ENCODE measurements at places on chromosomes 2 and 18.

DNA sequence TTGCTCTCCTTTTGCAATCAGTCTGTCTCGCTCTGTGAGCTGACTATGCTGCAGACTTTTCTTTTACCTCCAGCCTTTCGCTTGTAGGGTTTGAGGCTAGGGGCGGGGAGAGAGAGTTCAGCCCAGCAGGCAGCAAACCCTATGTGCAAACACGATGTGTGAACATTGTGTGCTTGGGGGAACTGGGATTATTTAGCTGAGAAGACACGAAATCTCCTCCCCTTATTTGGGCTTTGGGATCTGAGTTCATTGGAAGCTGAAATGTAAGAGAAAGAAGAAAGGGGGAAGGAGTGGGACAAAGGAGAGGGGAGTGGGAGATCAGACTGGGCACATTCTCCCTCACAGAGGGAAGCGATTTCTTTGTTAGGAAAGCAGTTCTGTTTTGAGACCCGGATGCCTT, 189.6 kb upstream of the TNP1 start:
- DNase-seq = no peak

GRCh38 chr18:34120294-34120693, 104.4 kb downstream of the NOL4 start:
- DNase-seq = no peak

DNA sequence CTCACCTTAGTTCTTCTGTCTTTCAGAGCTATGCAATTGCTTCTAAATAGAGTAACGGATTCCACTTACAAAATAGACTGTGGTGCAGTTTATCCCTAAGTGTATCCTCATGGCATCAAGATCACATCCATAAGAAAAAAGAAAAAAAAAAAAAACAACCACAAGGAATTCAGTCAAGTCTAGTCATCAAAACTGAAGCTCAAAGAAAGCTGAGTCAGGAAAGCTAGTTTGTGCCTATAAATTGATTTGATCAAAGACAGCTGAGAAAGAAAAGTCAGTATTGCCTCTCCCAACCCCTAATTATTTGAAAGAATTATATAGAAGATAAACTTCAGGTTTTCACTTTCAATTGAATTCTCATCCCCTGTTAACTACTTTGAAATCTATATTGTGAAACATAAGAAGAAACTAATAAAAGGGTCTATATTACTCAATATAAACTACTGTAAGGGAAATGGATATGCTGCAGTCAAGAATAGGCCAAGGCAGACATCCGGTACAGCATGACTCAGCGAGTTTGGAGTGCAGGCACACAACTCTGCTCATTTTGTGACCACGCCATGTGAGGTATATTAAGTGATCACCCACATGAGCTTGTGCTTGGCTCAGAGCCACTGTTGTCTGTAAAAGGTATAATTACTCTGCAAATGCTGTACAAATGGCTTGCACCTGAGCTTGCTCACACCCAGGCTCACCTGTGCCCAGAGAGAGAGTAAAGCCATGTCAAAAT, 568.1 kb upstream of the CRIM1 start:
- DNase-seq = no peak

GRCh38 chr2:220786216-220786615, 785.9 kb downstream of the EPHA4 start:
- DNase-seq = no peak

DNA sequence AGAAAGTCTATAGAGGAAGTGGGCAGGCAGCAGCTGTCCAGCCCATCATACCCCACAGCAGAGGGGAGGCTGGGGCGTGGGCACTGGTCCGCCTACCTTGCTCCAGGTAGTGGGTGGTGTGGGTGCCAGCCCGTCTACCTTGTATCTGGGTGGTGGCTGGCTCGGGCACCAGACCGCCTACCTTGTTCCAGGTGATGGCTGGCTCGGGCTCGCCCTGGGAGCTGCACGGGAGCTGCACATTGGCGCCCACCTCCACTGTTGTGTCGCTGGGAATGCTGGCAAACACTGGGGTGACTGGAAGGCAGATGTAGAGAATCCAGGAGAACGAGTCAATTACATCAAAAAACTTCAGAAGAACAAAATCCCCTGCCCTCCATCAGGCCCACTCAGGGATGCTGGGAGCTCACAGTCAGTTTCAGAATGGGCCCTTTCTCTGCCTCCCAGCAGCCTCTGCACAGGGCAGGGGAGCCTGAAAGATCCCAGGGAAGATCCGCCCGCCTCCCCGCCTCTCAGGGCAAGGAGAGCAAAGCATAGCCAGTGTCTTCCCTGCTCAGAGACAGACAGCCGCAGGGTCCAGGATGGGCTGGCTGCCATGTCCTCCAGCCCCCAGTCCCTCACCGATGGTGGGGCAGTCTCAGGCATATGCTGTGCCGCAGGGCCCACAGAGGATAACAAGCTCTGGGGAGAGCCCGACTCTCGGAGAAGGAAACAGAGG, 82.3 kb downstream of the PXDN start:
- DNase-seq = no peak

- DNase-seq = no peak
Observed at GRCh38 chr2:176122683-176123410, at the start of gene HOXD9. HOXD9 (plus strand) TSS chr2:176122719; CDS start chr2:176122769, 50 bp downstream.

GRCh38 chr2:225484751-225485150, 85.2 kb downstream of the NYAP2 start:
- DNase-seq = no peak

GRCh38 chr2:128573531-128573930, 254.9 kb upstream of the HS6ST1 start:
- DNase-seq = no peak

DNA sequence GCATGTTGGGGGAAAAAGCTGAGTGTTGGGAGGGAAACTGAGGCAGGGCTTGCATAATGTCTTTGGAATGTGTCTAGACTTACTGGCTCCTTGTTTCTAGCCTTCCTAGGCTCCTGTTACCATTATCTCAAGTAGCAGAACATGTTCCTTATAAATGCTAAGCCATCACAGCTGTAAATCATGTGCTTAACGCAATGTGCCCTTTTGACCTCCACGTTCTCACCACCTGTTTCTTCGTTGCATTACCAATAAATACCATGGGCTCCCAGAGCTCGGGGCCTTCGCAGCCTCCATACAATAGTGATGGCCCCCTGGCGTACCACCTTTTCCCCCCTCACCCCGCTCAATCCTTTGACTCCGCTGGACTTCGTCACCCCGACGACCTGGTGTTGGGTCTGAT, 54.0 kb upstream of the CWC22 start:
- no peak for DNase-seq

- no peak for DNase-seq
Observed at GRCh38 chr18:26574958-26575864, 26.9 kb upstream of the KCTD1 start.

DNA sequence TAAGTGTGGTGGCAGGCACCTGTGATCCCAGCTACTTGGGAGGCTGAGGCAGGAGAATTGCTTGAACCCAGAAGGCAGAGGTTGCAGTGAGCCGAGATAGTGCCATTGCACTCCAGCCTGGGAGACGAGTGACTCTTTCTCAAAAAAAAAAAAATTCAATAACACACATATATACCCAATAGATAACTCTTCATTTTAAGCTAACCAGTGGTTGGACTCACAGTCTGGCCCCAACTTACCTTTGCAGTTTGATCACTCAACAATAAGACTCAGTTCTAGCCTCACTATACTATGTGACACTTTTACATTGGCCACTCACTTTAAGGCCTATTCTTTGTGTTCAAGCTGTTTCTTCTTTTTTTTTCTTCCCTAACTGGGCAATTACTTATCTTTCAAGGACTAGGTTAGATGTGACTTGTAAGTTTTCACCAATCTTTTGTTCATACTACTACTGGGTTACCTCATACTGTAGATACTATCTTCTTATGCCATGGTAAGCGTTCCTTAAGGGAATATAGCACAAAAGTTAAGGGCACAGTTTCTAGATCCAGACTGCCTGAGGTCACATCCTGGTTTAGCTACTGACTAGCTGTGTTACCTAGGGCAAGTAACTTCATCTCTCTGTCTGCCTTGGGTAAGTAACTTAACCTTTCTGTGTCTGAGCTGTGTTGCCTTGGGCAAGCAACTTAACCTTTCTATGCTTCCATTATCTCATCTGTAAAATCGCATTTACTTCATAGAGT, 6.3 kb upstream of the GTF3C2 start:
- no peak for DNase-seq

DNA sequence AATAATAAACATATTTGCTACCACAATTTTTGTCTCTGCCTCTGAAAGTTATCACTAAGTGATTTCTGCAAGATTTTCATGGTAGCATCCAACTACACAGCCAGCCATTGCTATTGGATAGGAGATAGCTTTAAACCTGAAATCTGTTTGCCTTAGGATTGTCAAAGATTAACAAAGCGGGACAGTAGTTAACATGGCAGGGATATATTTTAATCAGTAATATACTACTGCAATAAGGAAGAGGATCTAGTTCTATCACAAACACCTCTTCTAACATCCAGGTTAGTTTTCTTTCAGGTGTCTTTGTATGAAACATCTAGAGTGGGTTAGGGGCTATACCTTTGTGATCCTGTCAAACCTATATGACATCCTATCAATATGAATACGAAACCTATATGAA, 641.3 kb downstream of the DPP10 start:
- no peak for DNase-seq

DNA sequence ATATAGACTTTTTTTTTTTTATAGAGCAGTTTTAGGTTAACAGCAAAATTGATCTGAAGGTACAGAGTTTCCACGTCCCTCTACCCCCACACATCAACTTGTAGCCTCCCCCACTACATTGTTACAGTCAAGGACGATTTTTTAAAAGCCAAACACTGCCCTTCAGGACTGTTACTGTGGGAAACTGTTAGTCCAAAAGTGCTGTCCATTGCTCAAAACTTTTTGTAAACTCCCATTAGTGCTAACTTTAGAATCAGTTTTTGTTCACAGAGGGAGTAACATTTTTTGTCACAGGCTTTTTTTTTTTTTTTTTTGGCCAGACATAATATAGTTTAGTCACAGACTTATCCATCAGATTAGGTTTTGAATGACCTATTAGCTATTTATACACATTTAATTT, 24.1 kb downstream of the ELP2 start:
- no peak for DNase-seq

DNA sequence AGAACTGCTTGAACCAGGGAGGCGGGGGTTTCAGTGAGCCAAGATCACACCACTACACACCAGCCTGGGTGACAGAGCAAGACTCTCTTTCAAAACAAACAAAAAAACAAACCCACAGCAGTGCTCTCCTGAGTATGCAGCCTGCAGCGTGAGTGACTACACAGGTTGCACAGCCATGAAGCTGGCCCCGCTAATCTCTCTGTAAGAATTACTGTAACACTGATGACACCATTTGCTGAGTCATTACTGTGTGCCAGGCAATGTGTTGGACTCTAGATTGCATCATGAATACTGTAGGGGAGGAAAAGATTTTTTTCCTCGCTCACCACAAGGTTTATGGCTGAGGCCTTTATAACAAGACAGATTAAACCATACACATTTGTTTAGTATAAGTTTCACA, 118.6 kb upstream of the ATP8B1 start:
- DNase-seq = no peak

- no peak for DNase-seq
Observed at GRCh38 chr2:71919708-71920107, 228.0 kb downstream of the CYP26B1 start.

- DNase-seq = no peak
Observed at GRCh38 chr2:140308706-140309105, 1528.5 kb upstream of the NXPH2 start.

GRCh38 chr2:210795506-210795905, 239.1 kb downstream of the CPS1 start:
- DNase-seq = no peak

GRCh38 chr18:76967721-76968472, 145.5 kb downstream of the ZNF236 start:
- no peak for DNase-seq

DNA sequence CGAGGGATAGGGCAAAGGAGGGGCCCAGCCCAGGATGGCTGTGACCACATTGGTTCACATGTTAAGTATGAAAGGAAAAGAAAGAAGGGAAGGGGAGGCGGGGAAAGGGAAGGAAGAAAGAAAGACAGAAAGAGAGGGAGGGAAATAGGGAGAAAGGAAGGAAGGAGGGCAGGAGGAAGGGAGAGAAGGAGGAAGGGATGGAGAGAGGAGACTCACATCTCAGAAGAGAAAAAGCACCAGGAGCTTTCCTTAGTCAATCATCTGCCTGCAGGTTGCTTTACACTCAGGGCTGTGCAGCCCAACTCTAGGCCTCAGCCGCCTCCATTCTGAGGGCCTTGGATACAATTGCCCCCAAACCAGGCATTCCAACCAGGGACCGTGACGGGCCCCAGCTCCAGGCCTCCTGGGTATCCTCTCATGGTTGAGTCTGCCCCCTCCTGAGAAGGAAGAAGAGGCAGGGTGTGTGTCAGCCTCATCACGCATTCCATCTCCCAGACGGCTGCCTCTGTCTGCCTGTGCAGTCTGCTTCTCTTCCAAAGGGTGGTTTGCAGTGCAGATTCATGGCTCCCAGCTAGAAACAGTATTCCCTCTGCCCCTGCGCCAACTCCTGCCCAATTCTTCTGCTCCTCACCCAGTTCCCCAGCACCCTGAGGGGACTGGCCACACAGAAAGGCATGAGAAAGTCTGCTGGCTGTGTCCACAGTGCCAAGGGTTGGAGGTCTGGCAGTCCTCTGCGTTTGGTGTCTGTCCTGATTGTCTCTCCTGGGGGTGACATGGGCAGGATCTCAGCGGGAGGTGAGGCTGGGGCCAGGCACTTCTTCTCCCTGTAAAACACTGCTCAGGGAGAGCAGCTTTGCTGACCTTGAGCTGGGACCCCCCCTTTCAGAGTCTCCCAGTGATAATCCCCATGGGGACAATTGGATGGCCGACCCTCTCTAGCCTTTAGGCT, 163.3 kb downstream of the SMAD7 start:
- DNase-seq = no peak

DNA sequence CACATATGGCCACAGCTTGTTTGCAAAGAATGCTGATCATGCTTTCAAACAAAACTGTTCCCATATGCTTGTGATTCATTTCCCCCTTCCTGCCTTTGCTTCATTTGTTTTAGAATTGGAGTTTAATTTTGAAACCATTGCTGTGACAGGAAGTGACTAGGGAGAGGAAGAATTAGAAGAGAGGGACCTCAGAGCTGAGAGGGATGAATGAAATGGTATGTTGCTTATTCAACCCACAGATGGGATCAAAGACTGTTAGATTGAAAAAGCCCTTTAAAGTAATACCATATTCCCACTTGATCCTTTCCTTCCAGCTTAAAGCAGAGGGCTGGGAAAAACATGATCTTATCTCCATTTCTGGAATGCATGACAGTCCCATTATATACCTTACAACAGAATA, 106.2 kb upstream of the RNF152 start:
- DNase-seq = no peak
